ENCODE measurements at places on chromosomes 12 and 14.

GRCh38 chr14:86574778-86575129 is 1044.8 kb downstream of the FLRT2 start:
- no peak for DNase-seq

GRCh38 chr12:130076752-130077151 is 85.5 kb upstream of the FZD10 start:
- DNase-seq = no peak

DNA sequence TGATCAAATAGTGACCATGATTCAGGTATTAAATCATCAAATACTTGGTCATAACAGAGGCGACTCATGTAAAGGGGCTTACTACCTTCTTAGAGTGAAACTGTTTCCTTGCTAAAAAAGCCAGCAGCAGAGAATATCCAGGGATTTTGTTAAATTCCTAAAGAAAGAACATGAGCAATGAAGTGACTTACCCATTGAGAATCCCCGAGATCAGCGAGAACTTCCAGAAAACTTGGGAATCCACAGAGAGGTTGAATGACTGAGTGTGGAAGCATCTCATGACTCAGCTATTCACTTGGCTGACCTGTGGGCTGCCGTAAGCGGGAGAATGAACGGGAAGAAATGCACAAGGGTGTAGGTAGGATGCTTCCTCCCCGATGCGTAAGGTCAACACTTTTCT is 85.3 kb upstream of the KCNA1 start:
- DNase-seq = peak; percentile 19

GRCh38 chr12:75798136-75798926 is 233.2 kb downstream of the PHLDA1 start:
- no peak for DNase-seq

DNA sequence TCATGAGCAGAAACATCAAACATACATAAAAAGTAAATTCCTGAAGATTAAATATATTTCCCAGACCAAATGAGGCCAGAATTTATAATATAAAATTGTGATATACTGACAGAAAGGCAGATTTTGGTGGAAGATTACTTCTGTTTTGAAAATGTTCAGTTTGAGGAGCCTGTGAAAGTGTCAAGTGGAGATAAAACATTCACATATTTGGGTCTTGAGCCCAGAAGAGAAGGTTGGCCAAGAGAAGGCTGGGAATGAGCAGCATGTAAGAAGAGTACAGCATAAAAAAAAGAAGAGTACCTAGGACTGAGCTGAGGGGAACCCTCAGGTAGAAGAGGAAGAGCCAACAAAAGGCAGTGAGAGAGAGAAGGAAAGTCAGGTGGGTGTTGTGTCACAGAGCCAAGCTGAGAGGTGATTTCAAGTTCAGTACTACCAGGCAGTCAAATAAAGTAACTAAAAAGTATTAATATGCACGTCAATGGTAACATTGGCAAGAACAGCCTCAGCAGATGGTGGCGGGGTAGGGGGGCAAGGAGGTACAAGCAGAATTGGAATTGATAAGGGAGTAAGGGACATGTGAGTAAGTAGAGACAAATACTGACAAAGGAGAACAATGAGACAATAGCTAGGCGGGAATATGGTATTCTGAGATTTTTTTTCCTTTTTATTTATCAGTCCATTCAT is 120.7 kb upstream of the TTC7B start:
- DNase-seq = no peak

DNA sequence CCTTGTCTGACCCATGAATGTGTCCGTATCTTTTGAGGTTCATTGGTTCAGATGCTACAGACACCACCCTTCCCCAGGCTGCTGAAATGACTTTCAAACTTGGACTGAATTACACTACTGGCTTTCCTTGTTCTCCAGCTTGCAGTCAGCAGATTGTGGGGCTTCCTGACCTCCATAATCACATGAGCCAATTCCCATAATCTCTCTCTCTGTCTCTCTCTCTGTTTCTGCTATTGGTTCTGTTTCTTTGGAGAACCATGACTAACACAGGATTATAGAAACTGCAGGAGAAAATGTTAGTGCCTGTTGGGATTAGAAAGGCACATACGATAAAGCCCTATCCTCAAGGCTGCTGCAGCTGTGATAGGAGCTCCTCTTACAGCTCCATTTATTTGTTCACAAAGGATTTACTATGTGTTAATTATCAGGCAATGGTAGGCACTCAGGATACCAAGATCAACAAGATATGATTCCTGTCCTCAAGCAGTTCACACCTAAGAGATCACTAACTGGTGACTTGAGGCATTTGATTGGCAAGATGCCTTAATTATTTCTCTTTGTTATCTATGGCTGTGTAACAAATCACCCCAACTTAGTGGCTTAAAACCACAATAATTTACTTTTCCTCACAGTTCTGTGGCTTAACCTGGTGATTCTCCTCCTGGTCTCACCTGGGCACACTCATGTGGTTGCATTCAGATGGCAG is 10.2 kb upstream of the NYNRIN start:
- no peak for DNase-seq

GRCh38 chr12:23211384-23212320 is 586.7 kb downstream of the ETNK1 start:
- DNase-seq = no peak

- no peak for DNase-seq
These were observed 15.4 kb downstream of the PAPLN start for GRCh38 chr14:73252491-73253322.

DNA sequence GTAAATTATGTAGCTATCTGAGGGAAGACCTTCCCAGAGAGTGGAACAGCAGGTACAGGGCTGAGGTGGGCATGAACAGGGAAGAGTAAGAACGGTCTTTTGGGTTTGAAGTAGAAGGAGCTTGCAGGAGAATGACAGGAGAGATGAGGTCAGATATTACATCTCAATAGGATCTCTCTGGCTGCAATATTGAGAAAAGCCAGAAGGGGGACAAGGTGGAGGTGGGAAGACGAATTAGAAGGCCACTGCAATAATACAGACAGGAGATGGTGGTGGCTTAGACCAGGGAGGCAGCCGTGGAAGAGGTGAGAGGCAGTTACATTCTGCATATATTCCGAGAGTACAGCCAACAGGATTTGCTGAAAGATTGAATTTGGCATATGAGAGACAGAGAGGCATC is 310.2 kb downstream of the APAF1 start:
- DNase-seq = peak; percentile 36

DNA sequence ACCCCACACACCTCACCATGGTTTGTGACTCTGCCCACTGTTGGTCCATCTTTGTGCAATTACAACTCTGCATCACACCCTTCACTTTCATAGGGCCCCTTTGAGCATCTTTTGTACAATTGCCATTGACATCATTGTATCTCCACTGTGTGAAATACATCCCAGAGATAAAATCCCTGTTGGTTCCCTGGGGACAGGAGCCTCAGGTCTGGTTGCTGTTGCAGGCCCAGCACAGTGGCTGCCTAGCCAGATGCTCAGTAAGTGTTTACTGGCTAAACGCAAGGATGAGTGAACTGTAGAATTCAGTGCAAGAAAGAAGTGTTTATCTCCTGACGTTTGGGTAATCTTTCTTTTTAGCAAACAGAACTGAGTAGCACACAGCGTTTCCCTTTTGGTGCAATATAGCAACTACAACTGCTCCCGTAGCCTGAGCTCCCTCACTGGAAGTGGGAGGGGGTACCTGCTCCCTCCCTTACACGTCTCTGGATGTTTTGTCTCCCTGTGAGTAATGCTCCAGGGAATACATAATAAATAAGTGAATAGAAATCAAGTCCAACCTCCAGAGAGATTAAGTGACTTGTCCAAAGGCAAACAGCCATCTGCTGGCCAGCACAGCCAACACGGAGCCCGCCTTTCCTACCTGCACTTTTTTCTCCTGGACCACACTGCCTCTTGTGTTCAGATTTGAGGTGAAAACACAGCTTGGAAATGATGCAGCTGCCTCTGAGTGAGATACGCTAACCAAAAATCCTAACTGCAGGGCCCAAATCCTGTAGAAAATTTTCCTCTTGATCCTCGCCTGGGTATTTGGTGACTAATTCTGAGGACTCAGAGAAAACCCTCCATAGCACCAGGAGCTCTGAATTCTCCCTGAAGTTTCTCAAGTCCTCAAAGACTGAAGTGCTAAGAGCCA is 27.4 kb downstream of the GALNT16 start:
- no peak for DNase-seq

DNA sequence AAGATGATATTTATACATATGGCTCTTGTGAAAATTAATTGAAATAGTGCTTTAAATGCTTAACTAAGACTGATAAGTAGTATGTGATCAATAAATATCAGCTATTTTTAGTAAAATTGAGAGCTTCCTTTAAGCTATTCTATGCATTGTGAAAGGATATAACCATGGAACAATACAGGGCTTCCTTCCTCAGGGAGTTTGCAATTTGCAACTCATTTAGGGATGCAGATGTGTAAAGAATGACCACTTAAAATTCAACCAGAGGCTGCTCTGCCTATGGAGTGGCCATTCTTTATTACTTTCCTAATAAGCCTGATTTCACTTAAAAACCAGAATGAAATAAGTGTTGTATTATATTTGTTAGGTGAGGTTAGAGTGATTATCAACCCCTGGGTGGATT is 103.2 kb upstream of the PRICKLE1 start:
- DNase-seq = no peak

DNA sequence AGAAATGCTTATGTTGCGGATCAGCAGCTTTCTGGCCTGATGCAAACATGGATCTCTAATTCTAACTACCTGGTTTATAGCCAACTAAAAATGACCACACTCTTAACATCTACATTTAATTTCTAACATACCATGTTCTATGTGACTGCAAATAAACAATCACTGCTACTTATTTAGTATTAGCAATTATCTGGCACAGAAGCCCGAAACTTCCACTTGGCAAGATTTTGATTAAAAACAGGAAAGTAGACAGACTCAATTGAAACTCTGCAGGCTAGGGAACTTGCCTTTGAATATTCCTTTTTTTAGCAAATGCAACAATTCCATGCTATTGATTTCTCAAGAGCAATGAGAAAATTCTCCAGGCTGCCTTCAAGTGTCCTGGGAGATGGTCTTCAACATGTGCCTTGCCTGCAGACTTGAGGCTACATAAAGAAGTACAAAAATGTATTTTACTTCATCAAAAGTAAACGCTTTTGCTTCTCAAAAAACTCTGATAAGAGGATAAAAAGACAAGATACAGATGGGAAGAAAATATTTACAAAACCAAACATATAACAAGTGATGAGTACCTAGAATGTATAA is 9.1 kb upstream of the TMCC3 start:
- no peak for DNase-seq

- DNase-seq = peak; percentile 15
These were observed 19.7 kb downstream of the BTBD6 start for GRCh38 chr14:105267820-105268548.

GRCh38 chr12:127383281-127383680 is 883.7 kb upstream of the TMEM132C start:
- peak; percentile 57 for DNase-seq

DNA sequence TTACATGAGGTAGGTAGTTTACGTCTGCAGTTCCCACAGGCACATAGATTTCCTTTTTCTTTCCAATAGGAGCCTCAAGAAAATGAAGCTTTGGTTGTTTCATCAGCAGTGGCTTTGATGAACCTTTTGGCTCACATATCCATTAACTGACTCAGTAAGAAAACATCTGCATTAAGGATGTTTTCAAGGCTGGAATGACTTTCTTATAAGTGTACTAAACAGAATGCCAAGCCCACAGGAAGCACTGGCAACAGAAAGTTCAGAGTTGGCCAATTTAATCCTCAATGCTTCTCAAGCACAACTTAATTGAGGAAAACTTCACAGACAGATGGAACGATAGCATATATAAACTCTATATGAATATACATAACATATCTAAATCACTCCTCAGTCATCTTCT is 63.5 kb downstream of the ST8SIA1 start:
- peak; percentile 79 for DNase-seq

- peak; percentile 46 for DNase-seq
These were observed 29.8 kb downstream of the MED21 start for GRCh38 chr12:27052176-27052575.

DNA sequence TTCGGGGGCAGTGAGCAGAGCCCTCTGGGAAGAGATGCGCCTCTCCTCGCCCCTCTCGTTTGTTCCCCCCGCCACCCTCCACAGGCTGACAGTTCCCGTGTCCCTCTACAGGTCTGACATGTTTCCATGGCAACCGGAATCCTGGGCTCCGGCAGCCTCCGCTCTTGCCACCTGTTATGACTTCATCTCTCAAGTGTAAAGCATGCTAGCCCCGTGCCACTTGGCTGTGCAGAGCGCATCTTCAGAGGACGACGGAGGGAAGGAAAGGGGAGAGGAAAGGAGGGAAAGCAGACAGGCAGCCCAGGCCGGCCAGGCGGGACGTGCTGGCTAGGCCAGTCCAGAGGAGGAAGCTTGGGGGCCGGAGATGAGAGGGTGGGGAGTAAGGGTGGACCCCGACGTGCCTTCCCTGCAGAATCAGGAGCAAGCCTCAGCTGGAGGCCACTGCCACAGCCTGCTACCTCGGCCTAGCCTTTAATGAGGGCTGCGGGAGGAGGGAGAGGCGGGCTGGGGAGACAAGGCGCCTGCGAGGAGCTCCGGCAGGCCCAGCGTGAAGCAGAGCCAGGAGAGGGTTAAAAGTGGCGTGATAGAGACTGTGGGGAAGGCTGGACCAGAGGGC is 214.3 kb downstream of the DPF3 start:
- no peak for DNase-seq

DNA sequence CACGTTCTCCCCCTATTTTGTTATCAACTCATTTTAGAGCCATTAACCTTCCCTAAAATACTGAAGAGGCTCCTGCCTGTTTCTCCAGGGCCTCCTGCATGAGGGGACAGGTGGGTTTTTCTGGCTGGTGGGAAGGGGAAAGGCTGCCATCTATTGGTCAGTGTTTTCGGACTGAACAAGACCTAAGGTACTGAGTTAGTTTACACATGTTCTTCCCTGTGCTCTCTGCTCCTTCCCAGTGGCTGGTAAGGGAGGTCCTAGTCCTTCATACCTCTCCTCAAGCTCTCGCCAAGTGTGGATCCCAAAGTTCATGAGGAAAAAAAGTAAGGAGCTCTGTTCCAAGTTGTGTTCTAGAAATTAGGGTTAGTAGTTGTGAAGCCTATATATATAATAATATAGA is 357.5 kb downstream of the FSCB start:
- peak; percentile 28 for DNase-seq

GRCh38 chr14:69701857-69702256 is 65.1 kb upstream of the SRSF5 start:
- DNase-seq = no peak

GRCh38 chr14:76577090-76577489 is 184.2 kb upstream of the VASH1 start:
- no peak for DNase-seq

GRCh38 chr12:29503283-29503682 is 5.8 kb upstream of the OVCH1 start:
- DNase-seq = no peak

GRCh38 chr14:61643555-61643954 is 51.8 kb upstream of the HIF1A start:
- no peak for DNase-seq

- DNase-seq = no peak
These were observed 392.9 kb downstream of the NOVA1 start for GRCh38 chr14:26204728-26205479.

- no peak for DNase-seq
These were observed 56.3 kb upstream of the KCNA5 start for GRCh38 chr12:4987076-4988046.

- DNase-seq = peak; percentile 63
These were observed 21.1 kb upstream of the ADAM20 start for GRCh38 chr14:70555890-70556289.
